ENCODE measurements at places on chromosomes 11 and 22. TPM values are rescaled to one million over a fixed set of nuclear protein-coding genes. Genes with fewer than 3 reads are reported as not detected.

Gene OR10D3
- polyA plus RNA-seq: not detected

Gene C11orf91
- polyA plus RNA-seq: not detected

Gene KIF18A
- 0.05 TPM for polyA plus RNA-seq

Gene TTC36
- polyA plus RNA-seq: not detected

Gene LARGE2
- polyA plus RNA-seq: not detected

Gene TRIM29
- not detected for polyA plus RNA-seq

Gene LGALS12
- 13.5 TPM for polyA plus RNA-seq

Gene EI24
- 44.7 TPM for polyA plus RNA-seq

Gene LDHAL6A
- not detected for polyA plus RNA-seq

Gene SEPTIN3
- not detected for polyA plus RNA-seq

Gene IZUMO1R
- not detected for polyA plus RNA-seq

Gene DNAJC4
- polyA plus RNA-seq: 32.5 TPM

Gene HTR3B
- not detected for polyA plus RNA-seq

Gene RFPL1
- polyA plus RNA-seq: not detected

Gene UPK3A
- polyA plus RNA-seq: 6.0 TPM

Gene EIF3F
- polyA plus RNA-seq: 243 TPM

Gene OR4D6
- polyA plus RNA-seq: not detected

Gene SLC35C1
- 8.2 TPM for polyA plus RNA-seq

Gene CCDC81
- 0.24 TPM for polyA plus RNA-seq

Gene OR5B2
- not detected for polyA plus RNA-seq

Gene SYT9
- polyA plus RNA-seq: not detected

Gene LGR4
- polyA plus RNA-seq: 0.92 TPM

Gene NAGA
- 200 TPM for polyA plus RNA-seq

Gene CASP12
- not detected for polyA plus RNA-seq

Gene OR4A16
- not detected for polyA plus RNA-seq

Gene PNPLA5
- polyA plus RNA-seq: not detected

Gene MYBPC3
- 0.03 TPM for polyA plus RNA-seq

Gene PGA5
- 1.0 TPM for polyA plus RNA-seq

Gene ZFTA
- polyA plus RNA-seq: not detected

Gene ACTN3
- polyA plus RNA-seq: not detected

Gene UPK2
- not detected for polyA plus RNA-seq

Gene SLC15A3
- 27.1 TPM for polyA plus RNA-seq

Gene NXPE2
- not detected for polyA plus RNA-seq

Gene EFCAB6
- not detected for polyA plus RNA-seq

Gene IL17REL
- not detected for polyA plus RNA-seq

Gene ACR
- polyA plus RNA-seq: not detected

Gene DDTL
- 0.25 TPM for polyA plus RNA-seq

Gene GUCY1A2
- polyA plus RNA-seq: not detected

Gene LRRC74B
- not detected for polyA plus RNA-seq

Data from CD14-positive monocyte (primary cell).